ENCODE measurements at places on chromosomes 2 and 18.

DNA sequence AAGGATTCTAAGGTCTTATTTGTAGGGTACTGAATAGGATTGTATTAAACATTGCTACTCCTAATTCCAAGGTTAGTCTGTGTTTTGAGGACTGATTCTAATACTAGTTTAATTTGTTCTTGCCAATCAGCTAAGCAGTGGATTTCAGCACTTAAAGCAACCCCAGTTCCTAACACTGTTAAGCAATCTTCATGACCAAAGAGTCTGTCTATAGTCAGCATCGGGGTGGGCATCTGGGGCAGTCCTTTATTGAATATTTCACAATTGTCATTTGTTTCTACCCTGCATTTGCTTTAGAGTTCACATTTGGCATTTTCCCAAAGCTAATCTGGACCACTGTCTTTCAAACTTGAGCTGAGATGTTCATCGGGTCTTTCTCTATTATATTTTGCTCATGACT lies 248.0 kb upstream of the TANK start:
- DNase-seq: no peak

DNA sequence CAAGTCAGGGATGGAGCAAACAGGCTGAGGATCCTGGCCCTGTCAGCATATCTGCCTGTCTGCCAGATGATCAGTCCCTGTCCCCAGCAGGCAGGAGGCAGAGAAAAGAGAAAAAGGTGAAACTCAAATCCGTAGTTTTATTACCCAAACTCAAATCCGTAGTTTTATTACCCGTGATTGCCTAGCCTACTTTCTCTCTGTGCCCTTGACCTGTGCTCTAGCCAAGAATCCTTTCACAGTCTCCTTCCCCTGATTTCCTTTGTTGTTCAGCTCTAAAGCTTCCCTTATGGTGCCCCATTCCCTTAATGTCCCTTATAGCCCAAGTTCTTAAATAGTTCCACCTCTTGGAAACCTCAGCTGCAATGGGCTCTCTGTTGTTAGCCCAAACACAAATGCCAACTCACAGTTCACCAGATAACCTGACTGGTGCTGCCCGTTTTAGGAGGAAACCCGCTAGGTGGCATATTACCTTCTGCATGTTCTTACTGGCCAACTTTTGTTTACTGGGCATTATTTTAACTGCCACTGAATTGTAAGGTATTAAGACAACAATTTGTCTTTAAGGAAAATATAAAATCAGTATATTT lies 125.7 kb upstream of the FZD5 start:
- DNase-seq: no peak

DNA sequence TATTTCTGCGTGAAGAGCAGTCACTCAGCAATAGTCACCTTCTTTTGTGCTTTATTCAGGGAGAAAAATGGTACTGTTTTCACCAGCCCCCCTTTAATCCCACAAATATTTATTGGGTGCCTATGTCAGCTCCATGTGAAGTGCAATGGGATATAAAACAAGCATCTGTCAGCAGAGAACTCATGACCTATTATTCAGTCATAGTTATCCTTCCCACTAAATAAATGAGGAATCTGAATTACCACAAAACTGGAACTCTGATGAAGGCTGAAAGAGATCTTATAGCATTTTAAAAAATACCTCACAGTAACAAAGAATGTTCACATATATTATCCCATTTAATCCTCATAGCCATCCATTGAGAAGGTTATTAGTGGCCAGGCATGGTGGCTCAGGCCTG lies 45.8 kb downstream of the DHX57 start:
- no peak for DNase-seq

DNA sequence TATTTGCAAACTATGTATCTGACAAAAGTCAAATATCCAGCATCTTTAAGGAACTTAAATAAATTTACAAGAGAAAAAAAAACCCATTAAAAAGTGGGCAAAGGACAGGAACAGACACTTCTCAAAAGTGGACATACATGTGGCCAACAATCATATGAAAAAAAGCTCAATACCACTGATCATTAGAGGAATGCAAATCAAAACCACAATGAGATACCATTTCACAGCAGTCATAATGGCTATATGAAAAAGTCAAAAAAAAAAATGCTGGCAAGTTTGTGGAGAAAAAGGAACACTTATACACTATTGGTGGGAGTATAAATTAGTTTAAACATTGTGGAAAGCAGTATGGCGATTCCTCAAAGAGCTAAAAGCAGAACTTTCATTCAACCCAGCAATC lies 130.3 kb upstream of the LHCGR start:
- DNase-seq: no peak

- DNase-seq: no peak
Measured at GRCh38 chr2:20674309-20674965, 7.5 kb downstream of the GDF7 start.

DNA sequence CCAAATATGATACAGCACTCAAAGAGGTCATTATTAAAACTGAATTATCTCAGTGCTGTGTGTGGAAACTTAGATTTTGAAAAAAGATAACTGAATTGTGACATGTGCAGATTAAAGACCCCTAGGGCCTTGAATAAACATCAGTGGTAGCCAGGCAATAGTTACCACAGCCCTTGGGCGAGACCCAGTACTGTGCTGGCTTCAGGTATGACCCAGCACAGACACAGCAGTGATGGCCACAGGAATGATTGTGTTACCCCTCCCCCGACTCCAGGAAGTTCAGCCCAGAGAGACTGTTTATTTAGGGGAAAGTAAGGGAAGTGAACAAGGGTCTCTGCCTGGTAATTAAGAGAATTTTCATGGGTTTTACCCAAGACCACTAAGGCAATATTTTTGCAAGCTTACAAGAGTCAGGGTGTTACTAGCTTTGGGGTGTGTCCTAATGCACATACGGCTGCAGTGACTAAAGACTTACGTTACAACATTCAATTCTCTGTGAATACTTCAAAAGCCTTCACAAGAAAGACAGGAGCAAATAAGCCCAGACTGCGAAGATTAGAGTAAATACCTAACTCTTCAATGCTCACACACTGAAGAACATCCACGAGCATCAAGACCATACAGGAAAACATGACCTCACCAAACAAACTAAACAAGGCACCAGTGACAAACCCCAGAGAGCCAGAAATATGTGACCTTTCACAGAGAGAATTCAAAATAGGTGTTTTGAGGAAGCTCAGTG lies 28.2 kb upstream of the ITGAV start:
- DNase-seq: no peak

DNA sequence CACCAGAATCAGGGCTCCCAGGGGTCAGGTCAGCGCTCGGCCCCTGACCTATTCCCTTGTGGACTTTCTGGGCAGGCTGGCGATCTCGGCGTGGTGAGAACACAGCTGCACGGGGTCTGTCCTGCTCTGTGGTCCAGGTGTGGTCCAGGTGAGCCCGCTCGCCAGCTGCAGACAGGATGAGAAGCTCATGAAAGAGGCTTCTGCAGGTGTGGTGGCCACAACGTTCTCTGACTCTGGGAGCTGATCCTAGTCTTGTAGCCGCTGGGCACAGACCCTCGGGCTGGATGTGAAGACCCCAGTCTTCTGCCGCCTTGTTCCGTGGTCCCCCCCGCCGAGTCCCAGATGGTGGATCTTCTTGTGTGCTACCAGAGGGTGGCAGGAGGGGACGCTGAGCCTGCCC lies 129.7 kb downstream of the RTP5 start:
- DNase-seq: no peak

GRCh38 chr2:240925568-240926515 lies 19.7 kb downstream of the CROCC2 start:
- no peak for DNase-seq

DNA sequence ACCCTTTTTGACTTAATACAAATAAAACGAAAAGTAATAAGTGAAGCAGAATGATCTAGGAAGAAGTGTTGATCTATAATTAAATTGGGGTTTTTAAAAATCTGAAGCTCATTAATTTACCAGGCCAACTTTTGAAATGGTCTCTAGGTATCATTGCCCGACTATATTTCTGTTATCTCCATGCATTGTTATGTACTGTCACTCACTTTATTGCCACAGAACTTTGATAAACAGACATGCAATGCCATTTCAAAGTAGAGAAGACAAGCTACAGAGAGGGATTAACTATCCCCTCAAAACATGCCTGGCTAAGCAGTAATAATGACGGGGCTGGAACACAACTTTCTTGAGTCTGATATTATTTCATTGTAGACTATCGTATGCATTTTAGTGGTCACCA lies 147.6 kb upstream of the ITGA4 start:
- DNase-seq: no peak

- peak; percentile 35 for DNase-seq
Measured at GRCh38 chr2:46471-47345, at the start of gene FAM110C. TSS of gene FAM110C (minus strand) at chr2:46505. CDS start at chr2:46385, 120 bp downstream.

DNA sequence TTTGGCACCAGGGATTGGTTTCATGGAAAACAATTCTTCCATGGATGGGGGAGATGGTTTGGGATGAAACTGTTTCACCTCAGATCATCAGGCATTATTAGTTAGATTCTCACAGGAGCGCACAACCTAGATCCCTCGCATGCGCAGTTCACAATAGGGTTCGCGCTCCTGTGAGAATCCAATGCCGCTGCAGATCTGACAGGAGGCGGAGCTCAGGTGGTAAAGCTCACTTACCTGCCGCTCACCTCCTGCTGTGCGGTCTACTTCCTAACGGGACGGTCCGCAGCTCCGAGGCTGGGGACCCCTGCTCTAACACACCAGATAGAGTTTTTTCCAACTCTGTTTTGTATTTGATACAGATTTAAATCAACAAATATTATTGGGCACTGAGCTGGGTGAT lies 286.5 kb downstream of the MTX2 start:
- DNase-seq: no peak

GRCh38 chr2:18106841-18107240 lies 228.4 kb downstream of the KCNS3 start:
- no peak for DNase-seq

GRCh38 chr18:22841840-22842239 lies 91.3 kb upstream of the RBBP8 start:
- no peak for DNase-seq

- DNase-seq: no peak
Measured at GRCh38 chr2:72027426-72028161, 120.1 kb downstream of the CYP26B1 start.

DNA sequence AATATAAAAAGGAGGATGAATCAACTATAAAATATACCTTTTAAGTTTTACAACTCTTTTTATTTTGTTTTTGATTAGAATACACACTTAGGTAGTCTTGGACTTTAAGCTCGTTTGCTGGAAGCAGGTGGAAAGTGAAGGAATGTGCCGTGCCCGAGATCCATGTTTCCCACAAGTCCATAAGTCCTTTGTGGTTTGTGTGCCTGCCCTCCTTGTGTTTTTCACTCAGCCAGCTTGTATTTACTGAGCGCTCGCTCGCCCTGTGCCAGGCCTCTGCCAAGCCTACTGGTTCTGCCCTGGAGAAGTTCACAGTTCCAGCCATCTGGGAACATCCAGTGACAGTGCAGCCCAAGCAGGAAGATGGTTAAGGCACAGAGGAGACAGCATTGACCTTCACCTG lies 142.6 kb downstream of the MGAT5 start:
- no peak for DNase-seq

- no peak for DNase-seq
Measured at GRCh38 chr2:841036-841435, 109.6 kb upstream of the SNTG2 start.

- DNase-seq: no peak
Measured at GRCh38 chr2:73253901-73254300, 19.8 kb downstream of the CCT7 start.

GRCh38 chr2:219234331-219234730 lies 4.7 kb downstream of the ANKZF1 start:
- DNase-seq: no peak

- DNase-seq: no peak
Measured at GRCh38 chr2:49961346-49961745, 807.0 kb upstream of the FSHR start.

DNA sequence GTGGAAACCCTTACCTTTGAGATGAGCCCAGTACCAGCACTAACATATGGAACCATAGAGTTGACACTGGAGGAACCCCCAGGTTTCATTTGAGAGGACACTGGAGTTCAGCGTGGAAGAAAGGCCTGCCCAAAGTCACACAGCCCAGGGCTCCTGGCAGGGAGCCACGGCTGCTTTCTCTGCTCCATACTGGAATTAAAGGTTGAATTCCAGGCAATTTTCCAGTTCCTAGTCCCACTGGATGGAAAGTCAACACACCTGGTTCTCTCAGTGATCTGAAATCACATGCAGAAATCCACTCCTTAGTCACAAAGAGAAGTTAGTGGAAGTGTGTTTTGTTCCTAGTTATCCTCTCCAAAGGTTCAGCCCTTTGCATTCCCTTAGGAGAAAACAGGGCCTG lies 336.1 kb upstream of the SKOR2 start:
- DNase-seq: no peak

- no peak for DNase-seq
Measured at GRCh38 chr2:20352581-20353216, 2.1 kb upstream of the PUM2 start.

- DNase-seq: no peak
Measured at GRCh38 chr2:105691947-105692390, 52.7 kb upstream of the NCK2 start.

- DNase-seq: no peak
Measured at GRCh38 chr2:26793518-26793917, 7.7 kb downstream of the CENPA start.

DNA sequence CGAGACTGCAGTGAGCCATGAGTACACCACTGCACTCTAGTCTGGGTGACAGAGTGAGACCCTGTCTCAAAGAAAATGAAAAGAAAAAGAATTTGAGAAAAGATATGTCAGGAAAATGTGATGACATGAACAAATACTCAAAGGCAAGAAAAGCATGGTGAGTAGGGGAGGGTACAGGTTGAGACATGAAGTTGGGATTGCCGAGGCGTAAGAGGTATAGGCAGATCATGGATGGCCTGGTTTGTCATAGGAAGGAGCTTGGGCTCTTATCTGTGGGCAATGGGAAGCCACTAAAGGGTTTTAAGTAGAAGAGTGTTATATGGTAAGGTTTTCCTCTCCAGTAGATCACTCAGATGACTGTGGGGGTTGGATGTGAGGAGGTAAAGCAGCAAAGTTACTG lies 32.3 kb downstream of the SPAST start:
- no peak for DNase-seq

DNA sequence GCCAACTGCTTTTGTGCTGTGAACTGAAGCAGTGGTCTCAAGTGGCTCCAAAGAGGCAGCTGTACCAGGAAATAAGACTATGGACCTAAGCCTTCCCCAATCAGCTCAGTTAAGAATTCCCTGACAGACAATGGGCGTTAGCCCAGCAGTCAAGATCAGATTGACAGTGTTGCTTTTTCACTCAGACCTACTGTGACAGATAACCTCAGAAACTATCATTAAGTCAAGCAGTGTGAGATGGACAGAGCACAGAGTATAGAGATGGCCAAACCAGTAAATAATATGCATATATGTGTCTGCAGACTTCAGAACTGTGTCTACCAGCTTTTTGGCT lies 215.3 kb downstream of the ZFP36L2 start:
- no peak for DNase-seq
